ENCODE measurements at places on chromosomes 6 and 20.
A peak's percentile ranks its signal among the peaks of the same experiment; 100 is the strongest.

GRCh38 chr20:38170219-38170825, 5.3 kb upstream of the TGM2 start:
- no peak for DNase-seq

DNA sequence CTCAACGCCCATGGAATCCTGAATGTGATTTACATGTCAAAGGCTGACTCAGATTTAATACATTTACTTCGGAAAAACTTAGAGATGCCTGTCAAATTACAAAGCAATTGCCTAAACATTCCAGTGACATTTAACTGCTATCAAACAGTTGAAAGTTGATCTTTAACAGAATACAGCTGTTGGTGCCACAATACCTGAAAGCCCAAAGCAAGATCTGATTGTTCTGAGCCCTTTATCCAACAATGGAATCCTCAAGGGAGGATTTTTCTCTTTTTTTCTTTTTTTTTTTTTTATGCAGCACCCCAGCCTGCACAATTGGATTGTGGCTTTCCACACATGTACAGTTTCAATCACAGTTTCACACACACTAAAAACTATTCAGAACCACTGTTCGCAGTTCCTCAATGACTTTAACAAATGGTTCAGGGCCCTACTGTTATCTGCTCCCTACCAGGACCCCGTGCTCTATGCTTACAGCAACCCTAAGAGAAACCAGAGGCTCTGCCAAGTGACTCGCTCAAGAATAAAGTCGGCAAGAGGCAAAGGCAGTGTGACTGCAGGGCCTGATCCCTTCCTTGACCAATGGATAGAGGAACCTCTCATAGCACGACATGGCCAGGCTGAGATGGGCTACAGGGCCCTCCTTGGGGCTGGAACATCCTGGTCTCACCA, 33.3 kb downstream of the EPB41L2 start:
- DNase-seq, result peak; percentile 73

GRCh38 chr6:159829526-159829925, 29.4 kb downstream of the PNLDC1 start:
- DNase-seq, result peak; percentile 33

GRCh38 chr6:15474196-15474595, 188.6 kb downstream of the DTNBP1 start:
- DNase-seq, result peak; percentile 52

GRCh38 chr20:32411955-32412706, 54.0 kb downstream of the ASXL1 start:
- no peak for DNase-seq

- DNase-seq, result no peak
Measured at GRCh38 chr6:142935553-142936517, 9.1 kb downstream of the HIVEP2 start.

- DNase-seq, result no peak
Measured at GRCh38 chr6:50936277-50936681, 117.6 kb downstream of the TFAP2B start.

DNA sequence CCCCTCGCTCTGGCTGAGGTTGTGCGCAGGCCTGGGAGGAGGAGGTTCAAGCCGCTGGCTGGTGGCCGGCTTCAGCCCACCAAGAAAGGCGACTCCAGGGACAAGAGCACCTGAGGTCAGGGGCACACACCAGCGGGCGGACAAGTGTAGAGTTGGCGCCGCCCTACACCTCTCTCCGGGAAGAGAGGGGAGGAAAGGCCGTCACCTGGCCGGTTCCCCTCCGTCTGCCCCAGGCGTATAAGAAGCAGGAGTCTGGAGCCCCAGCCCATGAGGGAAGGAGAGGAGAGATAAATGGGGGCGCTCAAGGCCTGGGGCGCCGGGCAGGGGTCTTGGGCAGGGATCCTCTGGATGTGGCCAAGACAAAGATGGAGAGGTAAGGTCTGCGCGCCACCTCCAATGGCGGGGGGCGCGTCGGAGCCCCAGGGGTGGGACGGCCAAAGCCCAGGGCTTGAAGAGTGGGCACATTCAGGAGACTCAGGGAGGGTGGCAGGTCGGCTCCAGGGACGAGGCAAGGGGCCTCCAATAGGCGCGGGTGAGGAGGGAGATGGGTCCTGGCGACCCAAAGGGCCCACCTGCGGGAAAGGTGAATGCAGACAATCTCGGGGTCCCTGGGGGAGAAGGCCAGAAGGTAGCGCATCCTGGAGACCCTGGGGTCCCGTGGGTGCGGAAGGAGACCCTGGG, 826 bp downstream of the RIMS4 start:
- no peak for DNase-seq

DNA sequence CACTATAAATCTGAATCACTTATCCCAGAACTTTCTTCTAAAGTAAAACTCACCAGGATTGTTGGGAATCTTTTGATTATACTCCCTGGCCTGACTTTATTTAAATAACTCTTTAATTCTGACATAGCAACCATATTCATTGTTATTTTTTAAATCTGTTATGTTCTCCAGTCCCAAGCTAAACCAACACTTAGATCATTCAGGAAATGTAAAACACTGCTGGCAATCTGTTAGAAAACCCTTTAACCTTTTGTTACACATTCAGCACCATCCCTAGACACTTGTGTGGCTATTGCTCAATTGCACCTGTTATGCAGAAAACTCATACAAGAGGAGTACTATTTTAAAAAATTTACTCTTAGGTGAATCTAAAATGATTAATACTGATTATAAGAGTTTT, 101.8 kb upstream of the NHSL1 start:
- DNase-seq, result no peak

DNA sequence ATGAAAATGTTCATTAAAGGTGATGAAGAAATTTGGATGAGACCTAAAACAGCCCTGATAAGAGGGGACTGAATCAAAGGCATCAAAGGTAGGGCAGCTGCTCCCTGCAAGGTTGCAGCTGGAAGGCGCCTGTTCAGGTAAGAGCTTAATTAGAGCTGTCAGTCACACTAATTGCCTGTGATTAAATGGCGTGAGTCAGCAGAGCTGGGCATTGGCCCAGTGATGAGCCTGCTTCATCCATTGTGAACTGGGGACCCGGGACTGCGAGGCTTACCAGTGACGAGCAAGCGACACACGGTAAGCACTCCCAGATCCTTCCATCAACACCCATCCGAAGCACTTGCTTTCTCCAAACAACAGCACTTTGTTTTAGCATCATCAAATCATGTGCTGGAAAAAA, 621.5 kb upstream of the CDH4 start:
- no peak for DNase-seq

Measured in fibroblast of upper back skin (primary cell).